ENCODE measurements at places on chromosomes 4 and X.

- DNase-seq = no peak
Measured at GRCh38 chr4:146335763-146336409, 121.5 kb downstream of the REELD1 start.

DNA sequence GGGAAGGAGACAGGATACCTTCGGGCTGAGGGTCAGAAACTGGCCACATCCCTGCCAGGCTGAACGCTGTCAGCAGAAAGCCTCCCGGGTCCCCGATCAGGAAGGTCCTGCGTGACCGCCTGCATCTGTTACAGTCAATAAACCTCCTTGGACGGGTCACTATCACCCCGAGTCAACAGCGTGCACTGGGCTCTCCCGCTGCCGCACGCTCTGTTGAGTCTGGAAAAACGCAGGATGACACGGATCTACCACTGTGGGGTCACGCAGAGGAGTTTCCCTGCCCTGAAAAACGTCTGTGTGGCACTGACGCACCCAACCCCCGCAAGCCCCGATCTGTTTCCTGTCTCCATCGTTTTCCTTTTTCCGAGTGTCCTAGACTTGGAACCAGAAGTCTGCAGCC lies 12.1 kb downstream of the PPP2R3B start:
- no peak for DNase-seq

DNA sequence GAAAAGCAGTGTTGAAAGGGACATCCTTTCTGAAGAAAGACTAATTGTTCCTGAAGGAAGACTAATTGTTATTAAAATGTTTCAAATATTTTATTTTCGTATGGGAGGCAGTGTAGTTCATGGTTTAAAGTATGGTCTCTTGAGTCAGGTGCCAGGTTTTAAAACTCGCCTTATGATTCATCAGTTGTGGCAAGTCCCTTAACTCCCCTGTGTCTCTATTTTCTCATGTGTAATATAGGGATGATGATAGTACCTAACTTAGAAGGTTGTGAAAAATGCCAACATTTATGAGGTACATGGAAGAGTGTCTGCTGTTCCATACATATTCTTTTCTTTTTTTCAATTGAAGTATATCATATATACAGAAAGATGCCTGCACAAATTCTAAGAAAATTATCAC lies 414.2 kb upstream of the DIPK2B start:
- DNase-seq = no peak

- DNase-seq = no peak
Measured at GRCh38 chr4:74173321-74173720, 15.4 kb downstream of the MTHFD2L start.

- DNase-seq = no peak
Measured at GRCh38 chr4:161273607-161274006, 890.2 kb downstream of the FSTL5 start.

DNA sequence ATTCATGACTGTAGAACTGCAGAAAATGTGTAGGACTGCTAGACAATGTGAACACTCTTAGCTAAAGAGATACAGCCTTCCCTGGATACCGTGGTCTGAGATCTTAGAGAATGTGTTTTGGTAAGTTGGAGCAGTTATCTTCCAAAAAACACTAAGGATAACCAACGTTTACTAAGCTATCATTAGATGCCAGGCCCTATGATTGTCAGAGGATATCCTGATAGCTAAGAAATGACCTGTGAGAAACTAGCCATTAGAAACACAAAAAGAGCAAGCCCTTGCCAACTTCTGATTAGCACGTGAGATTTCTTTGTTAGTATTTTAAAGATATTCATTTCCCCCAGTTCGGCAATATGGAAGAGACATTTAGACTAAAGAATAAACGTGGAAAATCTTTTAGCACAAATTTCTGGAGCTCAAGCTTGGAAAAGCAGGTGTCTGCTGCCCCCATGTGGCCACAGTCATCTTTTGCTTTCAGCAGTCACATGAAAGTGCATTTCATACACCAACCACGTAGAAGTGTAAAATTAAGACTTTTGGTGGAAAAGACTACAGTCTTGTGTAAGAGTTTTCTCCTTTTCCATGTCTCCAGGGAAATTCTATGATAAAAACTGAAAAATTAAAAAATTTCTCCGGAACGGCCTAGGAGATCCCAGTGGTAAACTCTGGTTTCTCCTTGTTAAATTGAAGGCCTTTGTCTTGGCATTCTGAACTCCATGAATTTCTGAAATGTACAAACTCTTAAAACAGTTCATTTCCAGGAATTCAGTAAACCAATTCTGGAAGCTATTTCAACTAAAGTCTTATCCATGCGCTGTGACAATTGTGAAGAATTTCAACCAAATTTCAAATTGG lies 136.4 kb downstream of the ZNF674 start:
- peak; percentile 63 for DNase-seq

GRCh38 chr4:121338518-121338917 lies 42.3 kb downstream of the QRFPR start:
- no peak for DNase-seq

DNA sequence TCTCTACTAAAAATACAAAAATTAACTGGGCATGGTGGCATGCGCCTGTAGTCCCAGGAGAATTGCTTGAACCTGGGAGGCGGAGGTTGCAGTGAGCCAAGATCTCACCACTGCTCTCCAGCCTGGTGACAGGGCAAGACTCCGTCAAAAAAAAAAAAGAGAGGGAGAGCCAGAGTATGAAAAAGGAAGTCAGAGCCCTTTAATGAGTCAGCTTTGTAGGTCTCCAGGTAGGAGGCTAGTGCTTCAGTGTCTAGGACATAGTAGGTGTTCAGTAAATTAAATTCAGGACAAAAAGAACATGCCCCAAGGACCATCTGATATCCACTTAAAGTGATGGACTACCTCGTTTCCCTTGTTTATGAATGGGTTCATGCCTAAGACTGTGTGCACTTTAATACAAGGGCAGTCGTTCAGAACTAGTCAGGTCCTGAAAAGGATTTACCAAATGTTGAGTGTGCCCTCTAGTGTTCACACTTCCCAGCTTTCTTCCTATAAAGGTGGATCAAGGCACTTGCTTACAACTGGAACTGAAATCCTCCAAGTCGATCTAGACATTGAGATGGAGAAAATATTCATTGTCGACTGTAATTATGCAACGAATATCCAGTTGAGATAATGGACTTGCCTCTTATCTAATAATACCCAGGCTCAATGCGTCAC lies 29.0 kb downstream of the F9 start:
- no peak for DNase-seq

DNA sequence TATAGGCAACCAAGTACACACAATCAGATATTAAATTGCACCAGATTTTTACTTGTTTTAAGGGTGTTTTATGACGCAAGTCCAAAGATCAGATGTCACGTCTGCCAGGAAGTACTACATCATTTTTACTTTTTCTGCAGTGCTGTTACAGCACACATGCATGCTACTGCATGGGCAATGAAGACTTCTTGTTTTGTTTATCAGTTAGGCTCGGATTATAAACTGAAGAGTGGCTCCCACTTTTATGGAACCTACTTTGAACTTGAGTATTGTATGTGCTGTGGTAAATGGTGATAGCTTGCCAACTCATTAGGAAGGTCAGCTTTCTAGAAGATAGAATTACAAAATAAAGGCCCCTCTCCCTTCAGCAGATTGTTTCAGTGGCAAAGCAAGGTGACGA lies 131.6 kb downstream of the CEP135 start:
- peak; percentile 77 for DNase-seq

DNA sequence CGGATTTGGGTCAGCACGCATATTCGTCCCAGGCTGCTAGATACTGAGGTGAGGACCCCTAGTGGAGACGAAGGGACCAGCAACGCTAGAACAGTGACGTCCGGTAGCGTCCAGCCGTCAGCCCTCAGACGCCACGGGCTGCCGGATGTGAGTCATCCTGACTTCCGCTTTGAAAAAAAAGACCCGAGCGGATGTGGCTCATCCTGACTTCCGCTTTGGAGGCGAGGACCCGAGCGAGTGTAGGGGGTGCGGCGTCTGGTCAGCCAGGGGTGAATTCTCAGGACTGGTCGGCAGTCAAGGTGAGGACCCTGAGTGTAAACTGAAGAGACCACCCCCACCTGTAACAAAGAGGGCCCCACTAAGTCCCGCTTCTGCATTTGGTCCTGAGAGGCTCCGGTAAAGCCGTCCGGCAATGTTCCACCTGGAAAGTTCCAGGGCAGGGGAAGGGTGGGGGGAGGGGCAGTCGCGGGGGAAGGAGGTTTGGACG lies at the start of gene MAGEB2:
Gene MAGEB2, plus strand, starts transcription at position 207 of the 487 bp plus-strand sequence. CDS start 3,018 bp downstream, outside the sequence.
- DNase-seq = no peak

DNA sequence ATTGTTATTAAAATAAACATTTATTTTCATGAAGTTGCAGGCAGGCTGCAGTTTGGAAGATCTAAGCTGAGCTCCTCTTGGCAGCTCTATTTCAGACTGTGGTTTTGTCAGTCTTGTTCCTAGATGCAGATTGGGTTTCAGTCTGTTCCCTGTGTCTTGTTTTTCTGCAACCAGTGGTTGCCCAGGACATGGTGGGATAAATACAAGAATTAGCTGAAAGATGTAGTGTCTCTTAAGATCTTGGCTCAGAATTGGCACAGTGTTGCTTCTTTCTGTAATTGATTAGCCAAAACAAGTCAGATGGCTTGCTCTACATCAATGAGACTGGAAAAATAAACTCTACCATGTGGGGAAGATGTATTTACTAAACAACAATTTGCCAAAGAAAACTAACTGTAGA lies 283.0 kb upstream of the BOD1L1 start:
- DNase-seq = no peak

DNA sequence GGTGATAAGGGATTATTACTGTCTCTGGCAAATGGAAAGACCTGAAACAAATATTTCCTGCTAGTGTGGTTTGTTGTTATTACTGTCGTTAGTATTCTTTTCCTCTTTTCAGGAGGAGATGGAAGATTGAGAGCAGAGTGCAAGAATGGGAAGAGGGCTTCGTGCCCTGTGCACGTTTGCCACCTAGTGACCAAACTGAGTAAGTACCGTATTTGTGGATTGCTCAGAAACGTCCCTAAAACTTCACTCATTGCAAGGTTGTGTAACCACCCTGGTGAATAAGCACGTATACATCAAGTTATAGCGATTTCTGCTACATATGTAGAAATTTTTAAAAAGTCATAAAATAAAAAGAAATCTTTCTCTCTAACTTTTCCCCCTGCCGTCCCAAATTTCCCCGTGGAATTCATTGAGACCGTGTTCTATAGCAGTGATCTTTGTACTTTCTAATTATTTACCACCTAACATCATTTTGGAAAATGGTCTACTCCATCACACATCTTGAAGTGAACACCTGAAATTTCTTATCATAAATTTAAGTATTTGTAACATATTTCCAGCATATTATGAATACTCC lies 24.3 kb downstream of the LINC00632 start:
- DNase-seq = no peak

DNA sequence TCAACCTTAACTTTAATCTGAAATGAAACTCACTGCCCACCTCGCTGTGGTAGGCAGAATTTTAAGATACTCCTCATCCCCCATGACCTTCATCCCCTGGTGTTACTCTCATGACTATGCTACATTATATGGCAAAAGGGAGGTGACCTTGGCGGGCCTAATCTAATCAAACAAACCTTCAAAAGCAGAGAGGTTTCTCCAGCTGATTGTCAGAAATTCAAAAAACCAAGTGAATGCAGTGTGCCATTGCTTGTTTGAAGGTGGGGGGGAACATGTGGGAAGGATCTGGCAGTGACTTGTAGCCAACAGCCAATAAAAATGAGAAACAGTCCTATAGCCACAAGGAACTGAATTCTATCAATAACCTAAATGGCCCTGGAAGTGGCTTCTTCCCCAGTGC lies 48.5 kb downstream of the KLHL8 start:
- no peak for DNase-seq

- DNase-seq = peak; percentile 66
Measured at GRCh38 chr4:76989391-76990061, 40.0 kb downstream of the SEPTIN11 start.

- no peak for DNase-seq
Measured at GRCh38 chr4:120228086-120228485, 161.4 kb upstream of the MAD2L1 start.

GRCh38 chr4:5919044-5919443 lies 26.2 kb upstream of the CRMP1 start:
- no peak for DNase-seq

GRCh38 chr4:143693856-143694255 lies 6.6 kb downstream of the FREM3 start:
- no peak for DNase-seq

GRCh38 chr4:186666252-186666651 lies 57.4 kb downstream of the FAT1 start:
- DNase-seq = no peak

DNA sequence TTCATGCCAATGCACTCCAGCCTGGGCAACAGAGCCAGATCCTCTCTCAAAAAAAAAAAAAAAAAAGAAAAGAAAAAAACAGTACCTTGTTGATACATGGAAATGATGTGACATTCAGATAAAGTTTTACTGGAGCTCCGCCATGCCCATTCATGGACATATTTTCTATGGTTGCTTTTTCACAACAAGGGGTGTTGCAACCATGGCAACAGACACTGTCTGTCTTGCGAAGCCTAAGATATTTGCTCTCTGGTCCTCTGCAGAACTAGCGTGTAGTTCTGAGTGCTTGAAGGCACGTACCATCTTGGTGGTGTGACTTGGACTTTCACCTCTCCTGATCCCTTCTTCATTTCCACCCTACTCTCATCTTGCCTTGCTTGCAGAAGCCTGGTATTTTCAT lies 53.2 kb downstream of the TBL1X start:
- no peak for DNase-seq

DNA sequence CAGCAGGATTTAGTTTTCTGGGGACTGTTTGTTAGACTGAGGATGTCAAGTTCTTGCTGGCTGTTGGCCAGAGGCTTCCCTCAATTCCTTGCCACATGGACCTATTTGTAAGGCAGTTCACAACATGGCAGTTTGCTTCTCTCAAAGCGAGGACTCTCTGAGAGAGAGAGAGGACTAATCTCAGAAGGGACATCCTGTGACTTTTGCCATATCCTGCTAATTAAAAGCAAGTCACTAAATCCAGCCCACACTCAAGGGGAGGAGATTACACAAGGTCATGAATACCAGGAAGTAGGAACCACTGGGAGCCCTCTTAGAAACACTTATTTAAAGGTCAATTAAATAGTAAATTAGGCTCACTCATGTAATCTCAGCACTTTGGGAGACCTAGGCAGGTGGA lies 38.2 kb downstream of the PPP1R2C start:
- DNase-seq = no peak

Data from mucosa of descending colon (tissue), 3 donors.